ENCODE measurements at places on chromosomes 7 and 10. TPM values are rescaled to one million over a fixed set of nuclear protein-coding genes. Genes with fewer than 3 reads are reported as not detected.
A peak's percentile ranks its signal among the peaks of the same experiment; 100 is the strongest.

GRCh38 chr7:110317541-110318265 is 773.2 kb upstream of the LRRN3 start:
- DNase-seq: peak; percentile 71

GRCh38 chr7:46939089-46939488 is 642.8 kb downstream of the TNS3 start:
- no peak for DNase-seq

Gene ADARB2
- total RNA-seq: not detected

Gene GPRIN2
- not detected for total RNA-seq

- DNase-seq: peak; percentile 28
Observed at GRCh38 chr10:2985729-2986232, 81.6 kb upstream of the PFKP start.

GRCh38 chr7:157625973-157626742 is 289.4 kb downstream of the DNAJB6 start:
- no peak for DNase-seq

GRCh38 chr7:20798081-20798693 is 11.5 kb upstream of the SP8 start:
- no peak for DNase-seq

GRCh38 chr10:73910401-73910763 is 550 bp upstream of the PLAU start:
- DNase-seq: no peak

DNA sequence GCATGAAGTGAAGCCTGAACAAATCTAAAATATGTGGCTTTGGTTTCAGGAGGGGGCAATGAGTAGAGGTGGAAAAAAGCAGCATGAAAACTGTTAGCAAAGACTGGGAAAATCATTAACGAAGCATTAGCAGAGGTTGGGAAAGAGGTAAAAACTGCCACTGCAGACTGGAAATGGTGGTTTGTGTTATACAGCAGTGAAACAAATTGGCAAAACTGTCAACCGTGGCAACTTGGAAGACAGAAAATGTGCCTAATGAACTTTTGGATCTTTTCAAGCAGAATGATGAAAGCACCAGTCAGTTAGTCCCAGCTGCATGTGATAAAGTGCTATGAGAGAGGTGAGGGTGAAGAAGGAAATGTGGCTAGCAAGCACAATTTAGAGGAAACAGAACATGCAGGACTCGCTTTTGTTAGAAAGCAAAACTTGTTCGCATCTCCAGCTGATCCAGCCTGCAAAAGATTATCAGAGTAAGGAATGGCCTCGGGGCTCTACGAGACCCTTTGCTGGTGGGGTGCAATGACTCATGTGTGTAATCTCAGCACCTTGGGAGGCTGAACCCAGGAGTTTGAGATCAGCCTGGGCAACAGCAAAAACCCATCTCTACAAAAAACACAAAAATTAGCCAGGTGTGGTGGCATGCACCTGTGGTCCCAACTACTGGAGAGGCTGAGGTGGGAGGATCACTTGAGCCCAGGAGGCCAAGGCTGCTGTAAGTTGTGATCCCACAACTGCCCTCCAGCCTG is 45.7 kb downstream of the SKIDA1 start:
- no peak for DNase-seq

DNA sequence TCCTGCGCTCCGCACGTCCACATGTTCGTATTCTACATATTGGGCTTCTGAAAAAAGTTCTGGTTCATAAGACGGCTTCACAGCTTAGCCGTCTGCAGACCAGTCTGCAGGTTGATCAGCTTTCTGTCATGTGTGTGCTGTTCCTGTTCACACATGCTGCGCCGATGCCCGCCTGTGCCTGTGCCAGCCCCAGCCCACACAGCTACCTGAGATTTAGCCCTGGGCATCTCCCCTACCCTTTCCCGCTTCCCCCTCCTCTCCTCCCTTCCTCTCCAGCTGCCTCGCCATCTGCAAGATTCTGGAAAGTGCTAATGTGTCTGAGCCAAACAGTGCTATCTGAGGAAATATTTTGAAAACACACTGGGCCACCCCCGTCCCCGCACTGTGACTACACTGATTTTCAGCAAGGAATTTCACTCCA is 7.1 kb downstream of the CHST3 start:
- DNase-seq: no peak

GRCh38 chr7:138228769-138229168 is 152.5 kb downstream of the AKR1D1 start:
- no peak for DNase-seq

GRCh38 chr10:97764519-97764931 is 7.3 kb downstream of the SFRP5 start:
- DNase-seq: no peak

Gene REEP3
- 79.8 TPM for total RNA-seq

DNA sequence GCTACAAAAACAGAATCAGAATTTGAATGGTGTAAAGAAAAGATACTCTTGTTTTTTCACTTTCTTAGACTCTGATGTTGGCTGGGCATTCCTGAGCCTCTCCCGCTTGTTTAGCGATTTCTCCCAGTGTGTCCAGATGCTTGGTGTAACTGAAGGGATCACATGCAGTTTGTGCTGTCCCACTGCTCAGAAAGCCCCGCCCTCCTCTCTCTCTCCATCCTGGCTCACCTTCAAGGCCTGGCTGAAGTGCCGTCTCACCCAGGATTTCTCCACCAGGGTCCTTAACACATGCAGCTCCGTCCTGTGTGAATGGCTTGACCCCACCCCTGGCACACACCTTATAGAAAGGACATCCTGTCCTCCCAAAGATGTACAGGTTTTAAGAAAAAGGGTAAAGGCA is 437.1 kb downstream of the LRMDA start:
- DNase-seq: no peak

- DNase-seq: no peak
Observed at GRCh38 chr7:70355198-70356020, 757.1 kb downstream of the AUTS2 start.

DNA sequence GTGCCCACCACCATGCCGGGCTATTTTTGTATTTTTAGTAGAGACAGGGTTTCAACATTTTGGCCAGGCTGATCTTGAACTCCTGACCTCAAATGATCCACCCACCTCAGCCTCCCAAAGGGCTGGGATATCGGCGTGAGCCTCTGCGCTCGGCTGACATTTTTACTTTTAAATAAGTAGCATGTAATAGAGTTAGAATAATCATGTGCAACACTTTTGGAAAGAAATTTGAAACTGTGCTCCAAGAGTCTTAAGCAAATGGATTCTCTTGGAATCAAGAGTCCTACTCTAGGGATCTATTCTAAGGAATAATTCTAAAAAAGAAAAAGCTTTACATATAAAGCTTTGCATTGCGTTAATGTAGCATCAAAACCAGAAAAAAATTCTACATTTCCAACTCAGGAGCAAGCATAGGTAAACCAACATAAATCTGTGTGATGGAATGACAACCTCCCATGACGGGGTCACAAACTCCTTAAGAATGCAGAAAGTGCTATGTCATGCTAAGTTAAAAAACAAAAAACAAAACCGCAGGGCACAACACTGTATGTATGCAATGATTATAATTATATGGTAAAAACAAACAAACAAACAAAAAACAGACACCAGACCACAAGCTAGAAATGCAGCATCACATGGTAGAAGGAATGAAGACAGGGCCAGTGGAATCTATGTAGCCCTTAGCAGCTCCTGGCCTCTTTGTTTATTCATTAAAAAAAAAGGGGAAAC is 98.7 kb downstream of the RNF216 start:
- no peak for DNase-seq

Gene LIPM
- total RNA-seq: not detected

Gene PHKG1
- total RNA-seq: 0.30 TPM

DNA sequence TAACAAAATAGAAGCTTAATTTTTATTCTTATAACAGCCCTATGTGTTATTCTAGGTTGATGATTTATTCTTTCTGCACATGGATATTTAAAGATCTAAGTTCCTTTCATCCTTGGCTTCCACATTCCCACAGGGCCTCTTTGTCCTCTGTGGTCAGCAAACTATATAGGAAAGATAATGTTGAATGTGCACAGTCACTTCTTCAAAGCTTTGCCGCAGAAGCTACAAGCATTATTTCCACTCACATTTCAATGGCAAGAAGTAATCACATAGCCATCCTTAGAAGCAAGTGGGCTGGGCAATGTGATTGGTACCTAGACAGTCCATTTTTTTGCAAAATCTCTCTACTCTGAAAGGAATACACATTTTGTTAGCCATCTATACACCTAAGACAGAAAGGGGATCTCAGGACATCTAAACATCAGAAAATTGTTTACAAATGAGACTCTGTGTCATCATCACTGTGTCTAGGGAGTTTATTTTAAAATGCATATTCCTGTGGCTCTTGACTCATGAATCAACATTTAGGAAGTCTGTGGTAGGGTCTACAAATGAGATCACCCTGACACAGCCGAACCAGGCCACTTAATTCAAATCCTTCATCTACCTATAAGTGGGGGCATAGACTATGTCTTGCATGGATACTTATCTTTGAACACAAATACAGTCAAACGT is 1060.5 kb downstream of the XPNPEP1 start:
- DNase-seq: no peak

DNA sequence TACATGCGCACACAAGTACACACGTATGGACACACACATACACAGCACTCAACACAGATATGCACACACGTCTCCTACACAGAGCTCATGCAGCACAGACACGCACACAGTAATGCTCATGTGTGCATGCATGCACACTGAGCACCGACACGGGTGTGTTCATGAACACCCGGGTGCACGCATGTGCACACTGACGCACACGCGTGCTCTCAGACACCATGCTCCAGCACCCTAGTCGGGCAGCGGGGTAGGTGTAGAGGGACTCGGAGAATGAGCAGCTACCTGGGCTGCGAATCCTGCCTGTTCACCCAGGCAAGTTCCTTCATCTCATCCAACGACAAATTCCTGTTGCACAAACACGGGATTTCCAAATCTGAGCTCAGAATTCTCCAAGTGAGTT is 184.7 kb downstream of the MAD1L1 start:
- no peak for DNase-seq

DNA sequence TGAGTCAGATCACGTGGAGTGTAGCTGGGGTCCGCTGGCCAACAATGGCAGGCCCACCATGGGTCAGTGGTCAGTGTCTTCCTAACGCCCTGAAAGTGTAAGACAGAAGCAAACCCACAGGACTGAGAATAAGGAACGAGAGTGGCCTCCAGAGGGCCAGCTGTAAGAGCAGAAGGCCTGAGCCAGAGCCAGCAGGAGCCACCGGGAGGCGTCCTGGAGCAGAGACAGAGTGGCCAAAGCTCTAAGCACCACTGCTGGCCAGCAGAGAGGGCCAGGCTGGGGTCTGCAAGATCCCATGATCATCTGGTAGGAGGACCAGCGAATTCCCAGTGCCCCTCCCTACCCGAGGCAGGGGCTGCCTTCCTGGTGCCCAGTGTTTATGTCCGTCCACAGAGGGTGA is 9.2 kb downstream of the CCDC201 start:
- DNase-seq: no peak

GRCh38 chr7:117623606-117624005 is 143.8 kb downstream of the CFTR start:
- DNase-seq: no peak

- DNase-seq: peak; percentile 11
Observed at GRCh38 chr7:36506820-36507219, 117.2 kb downstream of the ANLN start.

DNA sequence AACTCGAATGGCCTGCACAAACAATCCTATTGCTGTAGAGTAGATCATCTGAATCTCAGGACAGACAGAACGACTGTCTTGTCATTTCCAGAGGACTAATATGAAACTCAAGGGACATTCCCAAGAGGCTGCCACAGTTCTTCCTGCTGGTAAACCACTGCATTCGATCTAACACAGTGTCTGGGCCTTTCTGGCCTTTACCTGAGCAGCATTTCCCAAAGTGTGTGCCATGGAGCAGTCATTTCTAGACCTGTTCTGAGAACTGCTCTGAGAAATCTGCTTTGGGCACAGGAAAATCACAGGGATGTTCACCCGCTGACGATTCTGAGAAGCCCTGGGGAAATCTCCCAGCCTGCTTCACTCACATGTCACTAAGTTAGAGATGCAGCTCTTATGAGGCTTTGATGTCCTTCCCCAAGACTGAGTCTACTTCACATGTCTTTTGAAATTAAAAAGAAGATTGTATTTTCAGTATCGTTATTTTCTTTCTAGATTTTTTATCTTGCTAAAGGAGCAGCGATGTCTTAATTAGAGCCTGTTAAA is 18.4 kb downstream of the GPNMB start:
- DNase-seq: no peak

DNA sequence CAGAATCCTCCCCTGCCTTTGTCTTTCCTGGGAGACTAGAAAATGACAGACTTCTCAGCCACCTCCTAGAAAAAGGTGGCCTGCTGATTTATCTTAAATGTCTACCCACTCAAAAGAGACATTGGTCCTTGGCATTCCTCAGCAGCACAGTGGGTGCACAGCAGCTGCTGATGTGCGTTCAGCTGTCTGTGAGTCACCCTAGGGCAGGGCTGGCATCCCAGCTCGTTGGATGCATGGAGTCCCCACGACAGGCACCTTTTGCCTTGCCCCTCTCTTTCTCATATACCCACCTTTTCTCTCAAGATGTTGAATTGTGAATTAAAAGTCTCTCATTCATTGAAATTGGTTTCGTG is 113.0 kb downstream of the DOCK1 start:
- no peak for DNase-seq

GRCh38 chr7:97401398-97401797 is 283.9 kb downstream of the SDHAF3 start:
- no peak for DNase-seq

Gene OPN4
- total RNA-seq: not detected

- no peak for DNase-seq
Observed at GRCh38 chr10:103845972-103846371, 9.4 kb downstream of the SH3PXD2A start.

- no peak for DNase-seq
Observed at GRCh38 chr10:131083915-131084790, 227.4 kb downstream of the TCERG1L start.

DNA sequence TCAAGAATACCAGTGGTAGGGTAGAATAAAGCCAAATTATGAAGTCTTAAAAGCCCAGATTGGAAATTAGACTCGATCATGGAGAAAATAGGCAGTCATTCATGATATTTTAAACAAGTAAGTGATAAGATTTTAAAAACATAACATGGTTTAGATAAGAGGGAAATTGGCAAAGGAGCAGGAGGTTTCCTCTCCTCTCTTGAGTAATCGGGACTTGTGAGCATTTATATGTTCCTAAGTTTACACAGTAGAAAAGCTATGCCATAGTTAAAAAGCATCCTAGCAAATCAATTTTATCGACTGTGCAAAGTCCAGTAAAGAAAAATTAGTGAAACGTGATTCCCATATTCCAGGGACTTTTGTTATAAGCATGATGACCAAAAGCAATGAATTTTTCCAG is 313.2 kb downstream of the AHR start:
- no peak for DNase-seq

- DNase-seq: no peak
Observed at GRCh38 chr7:149087376-149087775, 3.1 kb downstream of the ZNF786 start.

DNA sequence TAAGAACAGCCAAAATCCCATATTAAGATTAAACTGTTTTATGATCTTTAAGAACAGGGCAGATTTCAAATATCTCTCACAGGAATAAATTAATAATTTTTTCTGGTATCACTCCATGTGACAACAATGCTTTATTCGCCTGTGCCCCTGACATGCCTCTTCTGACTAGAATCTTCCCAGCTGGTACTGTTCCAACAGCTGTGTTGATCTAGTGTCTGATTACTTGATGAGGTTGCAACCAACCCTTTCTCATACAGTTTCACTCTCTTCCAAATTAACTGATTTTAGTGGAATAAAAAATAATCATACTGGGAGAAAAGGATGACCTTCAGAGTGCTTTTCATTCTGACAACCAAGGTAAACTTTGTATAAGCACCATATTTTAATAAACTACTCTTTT is 151.9 kb downstream of the CHRM2 start:
- DNase-seq: no peak

Data from HFFc6 (cell line).